ENCODE measurements at places on chromosomes 2 and 18.

DNA sequence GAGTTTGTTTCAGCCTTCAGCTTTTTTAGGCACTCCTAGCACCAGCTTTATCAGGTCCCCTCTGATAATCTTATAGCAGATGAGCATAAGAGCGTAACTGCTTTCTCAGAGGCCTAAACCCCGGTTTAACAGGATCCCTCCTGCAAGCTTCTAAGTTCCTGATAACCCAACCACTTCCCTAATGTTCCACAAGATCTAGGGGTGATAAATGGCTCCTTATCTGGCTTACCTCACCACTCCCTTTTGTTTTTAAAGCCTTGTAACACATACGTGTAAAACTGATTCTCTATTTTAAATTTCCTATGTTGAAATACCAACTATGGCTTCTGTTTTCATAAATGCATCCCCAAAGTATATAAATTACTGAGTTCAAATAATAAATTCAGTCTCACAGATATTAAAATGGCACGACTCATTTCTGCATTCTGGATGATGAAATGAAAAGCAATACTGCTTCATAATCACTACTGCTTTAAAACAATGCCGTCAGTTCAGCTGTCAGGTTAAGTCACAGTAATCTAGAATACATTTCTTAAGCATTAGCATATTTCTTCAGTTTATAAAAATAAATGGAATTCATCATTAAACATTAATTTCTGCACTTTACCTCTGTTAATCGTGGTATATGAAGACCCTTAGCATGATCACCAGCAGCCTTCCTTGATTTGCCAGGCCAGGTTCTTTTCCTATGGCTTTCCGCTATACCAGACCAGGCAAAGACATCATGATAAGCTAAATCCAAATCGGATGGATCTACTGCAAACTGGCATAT lies 126.3 kb downstream of the C2orf74 start:
- no peak for DNase-seq

DNA sequence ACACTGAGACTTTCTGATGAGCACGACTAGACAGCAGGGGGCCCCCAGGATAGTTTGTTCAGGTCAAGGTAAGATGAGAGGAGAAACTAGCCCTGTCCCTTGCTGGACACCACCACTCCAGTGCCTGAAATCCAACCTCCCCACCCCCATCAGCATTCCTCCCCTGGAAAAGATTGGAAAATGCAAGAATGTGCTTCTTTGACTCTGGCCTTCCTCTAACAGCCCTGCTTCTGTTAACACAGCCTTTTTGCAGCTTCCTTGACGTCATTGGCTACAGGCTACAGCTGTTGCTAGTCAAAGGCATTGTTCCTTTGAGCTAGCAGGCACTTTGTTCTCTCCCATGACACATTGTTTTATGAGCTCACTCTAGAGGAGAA lies 20.1 kb upstream of the LTBP1 start:
- no peak for DNase-seq

DNA sequence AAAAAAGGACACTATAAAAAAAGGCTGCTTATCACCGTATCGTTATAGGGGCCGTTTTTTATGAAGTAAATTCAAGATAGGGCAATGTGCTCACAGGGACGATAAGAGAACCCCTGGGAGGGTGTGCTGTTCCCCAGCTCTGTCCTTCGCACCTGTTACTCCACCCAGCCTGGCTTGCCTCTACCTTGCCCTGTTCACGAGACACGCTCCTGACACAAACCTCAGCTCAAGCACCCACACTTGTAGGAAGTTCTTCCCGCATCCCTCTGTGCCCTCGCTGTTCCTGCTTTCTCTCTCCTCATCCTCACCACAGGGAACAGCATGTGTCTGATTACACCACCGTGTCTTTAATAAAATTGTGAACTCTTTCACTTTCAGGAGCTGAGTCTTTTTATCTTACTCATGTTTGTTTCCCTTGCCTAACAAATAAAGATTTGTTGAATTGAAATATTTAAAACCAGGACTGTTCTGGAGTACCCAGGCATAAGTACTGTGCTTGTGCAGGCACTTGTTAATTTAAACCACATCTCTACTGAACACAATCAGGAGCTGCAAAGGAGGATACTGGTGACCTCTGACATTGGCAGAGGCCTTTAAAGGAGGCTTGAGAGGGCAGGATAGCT lies 26.0 kb upstream of the KIDINS220 start:
- no peak for DNase-seq

- no peak for DNase-seq
Measured at GRCh38 chr2:25402477-25402876, 60.8 kb upstream of the DNMT3A start.

DNA sequence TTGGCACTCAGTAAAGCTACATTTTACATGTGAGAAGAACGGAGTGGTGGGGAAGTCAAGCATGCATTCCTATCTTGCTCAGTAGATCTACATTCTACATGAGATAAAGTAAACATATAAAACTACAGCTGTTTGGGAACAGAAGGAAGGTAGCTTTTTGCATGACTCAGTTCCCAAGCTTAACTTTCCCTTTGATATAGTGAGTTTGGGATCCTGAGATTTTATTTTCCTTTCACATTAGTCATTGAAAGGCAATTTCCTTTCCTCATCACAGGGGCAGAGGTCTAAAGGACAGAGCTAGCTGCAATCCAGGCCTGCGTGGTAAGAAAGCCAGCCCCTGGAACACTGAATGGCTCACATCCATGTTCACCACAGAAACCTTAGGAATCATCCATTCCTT lies 257.2 kb downstream of the SRBD1 start:
- DNase-seq = no peak

- no peak for DNase-seq
Measured at GRCh38 chr2:218343591-218343990, 13.1 kb upstream of the CATIP start.

DNA sequence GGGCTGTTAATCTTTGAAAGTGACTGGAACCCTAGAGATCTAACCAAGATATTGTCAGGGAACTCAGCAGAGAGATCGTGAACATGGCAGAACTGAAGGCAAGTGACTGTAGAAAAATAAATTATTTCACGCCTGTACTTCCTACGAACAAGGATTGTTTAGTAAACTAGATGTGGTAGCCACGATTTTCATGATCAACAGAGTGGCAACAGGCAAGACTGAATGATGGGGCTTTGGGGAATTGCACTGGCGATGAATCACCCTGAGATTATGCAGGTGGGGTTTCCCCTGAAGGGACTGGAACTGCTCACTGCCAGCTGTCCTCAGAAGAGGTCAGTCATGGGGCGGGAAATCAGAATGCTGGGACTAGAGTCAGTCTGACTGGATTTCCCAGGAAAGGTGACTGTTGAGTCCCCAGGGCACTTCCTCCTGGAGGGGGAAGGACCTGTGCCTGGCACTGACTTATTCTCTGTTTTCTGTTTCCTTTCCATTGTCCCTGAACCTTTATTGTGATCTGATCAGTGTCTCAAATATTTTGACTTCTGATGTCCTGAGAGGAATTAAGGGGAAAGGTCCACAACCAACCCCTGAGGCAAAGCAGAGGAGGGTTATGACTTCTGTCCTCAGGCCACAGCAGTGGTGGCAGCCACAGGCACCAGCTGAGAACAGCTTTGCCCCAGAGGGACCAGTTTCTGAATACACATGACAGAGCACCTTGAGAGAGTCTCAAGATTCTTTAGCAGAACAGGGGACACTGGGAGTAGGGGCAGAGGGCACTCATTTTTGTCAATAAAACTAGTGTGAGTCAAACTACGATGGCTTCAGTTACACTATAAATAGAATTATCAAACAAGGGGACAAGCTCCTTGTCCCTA lies 70.0 kb downstream of the NAB1 start:
- DNase-seq = peak; percentile 82

DNA sequence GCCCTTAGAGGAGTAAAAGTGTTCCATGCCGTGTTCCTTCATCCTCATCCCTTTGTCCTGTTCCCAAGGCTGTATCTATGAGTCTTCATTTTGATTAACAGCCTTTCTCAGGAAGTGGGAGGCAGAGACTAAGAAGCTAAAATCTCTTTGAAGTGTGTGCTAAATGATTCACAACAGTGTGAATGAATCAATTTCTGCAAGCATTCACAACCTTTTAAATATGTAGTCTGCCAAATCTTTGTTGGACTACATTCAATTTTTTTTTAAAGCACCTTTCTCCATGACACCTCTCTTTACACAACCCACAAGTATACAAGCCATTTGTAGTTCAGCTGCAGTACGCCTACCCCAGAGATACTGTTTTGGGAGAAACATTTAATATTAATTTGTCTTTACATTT lies 408.6 kb upstream of the FANCL start:
- DNase-seq = no peak

DNA sequence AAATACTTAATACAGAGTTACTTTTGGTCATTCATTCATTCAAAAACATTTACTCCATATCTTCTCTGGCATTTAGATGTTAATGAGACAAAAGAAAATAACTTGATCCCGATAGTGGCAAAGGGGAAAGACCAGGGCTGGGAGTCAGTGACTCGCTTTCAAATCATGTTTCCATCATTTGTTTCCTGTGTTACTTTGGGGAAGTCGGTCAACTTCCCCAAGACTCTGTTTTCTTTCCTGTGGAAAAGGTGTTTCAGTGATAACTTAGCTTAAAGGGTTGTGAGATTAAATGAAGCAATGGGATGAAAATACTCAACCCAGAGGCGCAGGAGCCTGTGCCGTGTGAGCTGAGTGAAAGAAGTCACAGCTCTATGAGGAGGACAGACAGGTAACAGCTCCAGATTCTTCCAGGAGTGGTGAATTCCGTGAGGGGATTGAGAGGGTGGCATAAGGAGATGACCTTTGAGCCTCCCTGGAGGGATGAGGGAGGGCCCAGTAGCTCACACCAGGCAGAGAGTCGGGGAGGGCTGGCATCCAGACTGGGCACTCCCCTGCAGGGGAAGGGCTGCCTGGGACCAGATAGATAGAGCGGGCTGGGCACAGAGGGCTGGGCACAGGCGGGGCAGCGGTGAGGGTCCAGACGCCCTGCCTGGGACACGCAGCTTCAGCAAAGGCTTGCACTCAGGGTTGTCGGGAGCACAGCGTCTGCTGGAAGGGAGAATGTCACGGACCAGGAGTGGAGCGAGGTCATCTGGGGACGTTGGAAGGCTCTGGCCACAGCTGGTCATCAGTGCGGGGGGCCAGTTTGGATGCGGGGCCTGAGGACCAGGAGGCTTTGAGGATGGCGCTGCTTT lies 70.1 kb downstream of the TSHZ1 start:
- DNase-seq = no peak

DNA sequence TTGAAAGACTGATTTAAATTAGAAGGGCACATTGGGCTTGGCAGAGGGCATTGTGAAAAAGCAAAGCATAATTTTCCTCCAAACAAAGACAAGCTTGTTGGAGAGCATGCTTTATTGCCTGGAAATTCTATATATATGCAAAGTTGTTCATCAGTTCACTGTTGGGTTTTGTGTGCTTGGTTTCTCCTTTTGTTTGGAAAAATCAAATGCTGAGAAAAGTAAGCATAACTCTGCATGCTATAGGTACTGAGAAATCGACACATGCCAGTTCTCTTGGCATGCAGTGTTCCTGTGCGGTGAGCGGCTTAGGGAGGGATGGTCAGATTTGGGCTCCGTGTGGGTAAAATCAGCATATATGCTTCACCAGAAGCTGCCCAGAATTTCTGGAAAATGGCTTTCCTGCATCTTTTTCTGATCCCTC lies 161.0 kb downstream of the RAPGEF4 start:
- no peak for DNase-seq

DNA sequence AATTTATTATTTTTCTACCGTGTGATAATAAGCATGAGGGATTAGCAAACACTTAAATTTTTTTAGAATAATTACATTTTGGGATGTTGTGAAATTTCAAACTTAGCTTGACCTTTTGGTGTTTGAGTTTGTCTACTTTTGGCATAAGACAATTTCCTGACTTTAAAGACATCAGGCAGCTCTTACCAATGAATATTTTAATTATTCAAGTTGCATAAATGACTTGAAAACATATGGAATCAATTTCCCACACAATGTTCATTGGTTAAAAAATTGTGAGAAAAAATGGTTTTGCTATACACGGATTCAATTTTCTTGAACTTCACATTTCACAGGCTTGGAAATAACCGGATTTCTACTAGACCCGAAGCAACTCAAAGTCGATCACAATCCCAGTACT lies 243.4 kb downstream of the IKZF2 start:
- DNase-seq = no peak

GRCh38 chr18:63444580-63444979 lies 22.3 kb upstream of the VPS4B start:
- DNase-seq = no peak

- DNase-seq = no peak
Measured at GRCh38 chr18:30277676-30278075, 764.9 kb downstream of the DSC3 start.

DNA sequence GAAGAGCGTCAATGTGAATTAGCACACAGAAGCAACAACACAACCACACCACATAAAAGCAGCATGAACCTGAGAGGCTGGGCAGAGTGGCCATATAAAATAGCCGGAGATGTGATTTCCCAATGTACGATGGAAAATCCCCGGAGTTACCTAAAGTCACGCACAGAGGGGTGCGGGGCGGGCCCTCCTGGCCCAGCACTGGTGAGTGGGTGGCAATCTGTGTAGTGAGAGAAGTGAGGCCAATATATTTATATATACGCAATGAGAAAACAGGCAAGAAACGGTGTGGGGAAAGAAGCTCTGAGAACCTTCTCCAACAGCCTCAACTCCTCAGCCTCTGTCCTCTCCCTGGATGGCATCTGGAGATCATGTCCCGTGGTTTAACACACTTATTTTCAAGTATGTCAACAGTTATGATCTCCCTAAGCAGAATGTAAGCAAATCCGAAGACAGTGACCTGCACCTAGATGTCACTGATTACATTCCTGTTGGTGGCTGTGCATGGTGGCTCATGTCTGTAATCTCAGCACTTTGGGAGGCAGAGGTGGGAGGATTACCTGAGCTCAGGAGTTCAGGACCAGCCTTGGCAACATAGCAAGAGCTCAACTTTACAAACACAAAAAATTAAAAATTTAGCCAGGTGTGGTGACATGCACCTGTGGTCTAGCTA lies 41.6 kb downstream of the CRACDL start:
- no peak for DNase-seq

DNA sequence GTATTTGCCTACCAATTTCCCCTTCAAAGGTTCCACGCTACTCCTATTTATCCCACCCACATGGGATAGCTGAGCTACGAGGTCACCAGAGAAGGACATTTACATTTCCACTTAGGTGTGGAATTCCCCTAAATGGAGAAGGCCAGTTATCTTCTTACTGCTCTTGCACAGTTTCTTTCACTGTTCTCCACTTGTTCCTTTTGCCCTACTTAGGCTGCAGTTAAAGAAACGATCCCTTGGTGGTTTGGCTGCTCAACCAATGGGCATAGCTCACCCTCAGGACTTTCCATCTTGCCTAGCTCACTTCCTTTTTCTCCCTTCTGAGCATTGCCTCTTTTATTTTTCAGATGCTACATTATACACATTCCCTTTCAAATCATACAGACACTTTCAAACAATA lies 11.2 kb upstream of the NABP1 start:
- DNase-seq = no peak

DNA sequence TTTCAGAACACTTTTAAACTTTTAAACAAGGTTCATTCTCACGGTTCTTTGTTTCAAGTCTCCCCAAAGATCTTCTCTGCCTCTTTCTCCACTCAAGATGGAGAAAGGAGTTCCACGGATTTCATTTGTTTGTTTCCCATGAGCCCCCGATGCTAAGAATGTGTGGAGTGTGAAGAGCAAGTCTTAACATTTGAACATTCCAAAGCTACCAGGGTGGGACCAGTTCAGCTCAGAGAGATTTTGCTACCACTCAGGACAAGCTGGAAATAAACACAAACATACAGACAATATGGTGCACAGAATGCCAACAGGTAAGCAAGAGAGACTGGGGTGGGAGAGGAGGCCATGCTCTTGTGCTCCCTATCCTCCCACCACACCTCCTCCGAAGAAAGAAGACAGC lies 56.7 kb downstream of the SPRED2 start:
- DNase-seq = no peak

- no peak for DNase-seq
Measured at GRCh38 chr2:187504312-187504921, 49.8 kb downstream of the TFPI start.
